ENCODE measurements at places on chromosomes 11 and 22.
A peak's percentile ranks its signal among the peaks of the same experiment; 100 is the strongest.

DNA sequence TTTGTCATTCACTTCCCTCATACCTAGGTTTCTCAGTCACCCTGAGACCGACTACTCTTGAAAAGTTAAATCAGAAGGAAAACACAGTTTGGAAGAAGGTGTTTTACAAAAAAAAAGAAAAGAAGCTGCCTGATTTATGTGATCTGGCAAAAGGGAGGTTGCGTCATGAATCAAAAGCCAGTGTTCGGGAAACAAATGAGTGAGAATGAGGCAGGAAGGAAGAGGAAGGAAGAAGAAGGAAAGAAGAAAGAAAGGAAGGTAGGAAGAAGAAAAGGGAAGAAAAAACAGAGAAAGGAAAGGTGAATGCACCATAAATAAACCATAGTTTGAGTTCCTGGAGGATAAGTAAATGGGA, 314.6 kb downstream of the BLID start:
- no peaks in the 10 kb centered on the region for H3K36me3 ChIP-seq
- no peak overlapping the region for H3K27ac ChIP-seq
- H3K27me3 ChIP-seq = no peaks in the 10 kb centered on the region

GRCh38 chr11:10091314-10092045, 202.5 kb downstream of the SBF2 start:
- H3K36me3 ChIP-seq = no peaks in the 10 kb centered on the region
- H3K4me3 ChIP-seq = no peak overlapping the region
- H3K4me1 ChIP-seq = peaks cover 13% of the 10 kb centered on the region
- DNase-seq = no peak

- no peaks in the 10 kb centered on the region for H3K36me3 ChIP-seq
- no peak for DNase-seq
- H3K4me1 ChIP-seq = peaks cover 7% of the 10 kb centered on the region
Measured at GRCh38 chr11:4180441-4181183, 86.0 kb downstream of the RRM1 start.

- H3K4me1 ChIP-seq = peaks cover 50% of the 10 kb centered on the region
- peak; percentile 70 for DNase-seq
- peaks cover 2% of the 10 kb centered on the region for H3K27me3 ChIP-seq
- peak overlapping the region; percentile 86 for H3K27ac ChIP-seq
- H3K36me3 ChIP-seq = peaks cover 12% of the 10 kb centered on the region
- H3K4me3 ChIP-seq = peak overlapping the region; percentile 62
Measured at GRCh38 chr11:35040221-35040942, 98.6 kb upstream of the CD44 start.

DNA sequence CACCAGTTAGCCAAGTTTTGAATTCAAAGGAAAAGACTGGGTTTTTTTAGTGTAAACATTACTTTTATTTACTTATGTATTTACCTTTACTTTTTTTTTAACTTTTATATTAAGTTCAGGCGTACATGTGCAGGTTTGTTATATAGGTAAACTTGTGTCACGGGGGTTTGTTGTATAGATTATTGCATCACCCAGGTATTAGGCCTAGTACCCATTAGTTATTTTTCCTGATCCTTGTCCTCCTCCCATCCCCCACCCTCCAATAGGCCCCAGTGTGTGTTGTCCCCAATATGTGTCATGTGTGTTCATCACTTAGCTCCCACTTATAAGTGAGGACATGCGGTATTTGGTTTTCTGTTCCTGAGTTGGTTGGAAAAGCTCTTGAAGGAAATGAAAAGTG, 20.6 kb downstream of the ZW10 start:
- H3K4me3 ChIP-seq = no peak overlapping the region
- H3K27me3 ChIP-seq = no peaks in the 10 kb centered on the region
- DNase-seq = no peak

DNA sequence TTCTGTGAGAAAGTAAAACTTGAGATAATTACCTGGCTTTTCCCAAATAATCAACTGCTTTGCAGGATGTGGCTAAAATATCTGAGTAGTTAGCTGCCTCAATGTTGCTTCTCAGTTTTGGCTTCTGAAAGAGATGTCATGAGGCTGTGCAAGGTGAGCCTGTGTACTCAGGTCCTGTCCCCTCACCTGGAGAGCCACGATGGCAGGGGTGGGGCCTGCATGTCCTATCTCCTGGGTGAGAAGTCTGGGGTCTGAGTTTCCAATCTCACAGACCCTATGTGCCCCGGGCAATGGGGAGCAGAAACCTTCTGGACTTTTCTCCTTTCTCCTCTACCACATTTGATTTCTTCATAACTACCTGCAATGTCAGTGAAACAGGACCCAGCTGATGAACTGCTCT, 338.6 kb upstream of the B3GAT1 start:
- H3K4me3 ChIP-seq = no peak overlapping the region
- DNase-seq = no peak
- no peaks in the 10 kb centered on the region for H3K27me3 ChIP-seq
- H3K36me3 ChIP-seq = no peaks in the 10 kb centered on the region
- H3K27ac ChIP-seq = no peak overlapping the region

DNA sequence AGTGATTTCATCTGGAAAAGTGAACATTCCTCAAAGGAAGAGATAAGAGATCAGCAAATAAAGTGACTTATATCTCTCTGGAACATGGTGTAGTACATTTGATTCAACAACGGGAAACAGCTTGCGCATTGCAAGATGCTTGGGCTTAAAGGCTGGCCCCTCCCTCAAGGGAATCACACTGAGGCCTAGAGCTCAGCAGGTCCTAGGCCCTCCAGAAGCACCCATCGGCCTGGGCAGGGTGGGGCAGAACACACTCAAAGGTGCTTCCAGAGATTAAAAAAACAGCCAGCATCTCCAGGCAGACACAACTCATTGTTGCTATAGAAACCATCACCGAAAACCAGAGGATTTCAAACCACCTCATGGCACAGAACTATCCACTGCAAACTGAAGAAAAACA, 69.0 kb upstream of the ARFGAP3 start:
- H3K4me3 ChIP-seq = no peak overlapping the region
- no peaks in the 10 kb centered on the region for H3K27me3 ChIP-seq
- no peaks in the 10 kb centered on the region for H3K36me3 ChIP-seq

DNA sequence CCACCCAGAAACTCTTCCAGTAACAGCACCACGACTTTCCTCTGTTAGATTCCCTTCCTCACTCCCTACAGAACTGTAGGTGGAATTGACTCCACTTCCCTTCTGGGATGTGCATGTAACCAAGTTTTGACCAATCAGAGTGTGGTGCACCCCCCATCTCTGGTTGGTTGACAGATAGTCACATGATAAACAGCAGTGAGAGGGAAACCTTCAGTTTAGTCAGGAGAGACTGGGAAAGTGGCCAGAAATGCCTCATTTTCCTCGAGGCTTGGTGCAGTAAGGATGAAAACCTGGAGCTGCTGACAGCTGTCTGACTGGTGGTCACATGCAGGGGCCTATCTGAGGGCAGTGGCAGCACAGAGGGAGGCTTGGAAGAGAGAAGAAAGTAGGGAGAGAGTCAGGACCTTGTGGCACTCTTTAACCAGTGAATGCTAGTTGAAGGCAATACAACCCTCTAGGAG, 67.3 kb upstream of the GRK3 start:
- no peaks in the 10 kb centered on the region for H3K27me3 ChIP-seq
- peaks cover 9% of the 10 kb centered on the region for H3K4me1 ChIP-seq
- no peak overlapping the region for H3K27ac ChIP-seq
- H3K4me3 ChIP-seq = no peak overlapping the region

- H3K4me3 ChIP-seq = no peak overlapping the region
- H3K4me1 ChIP-seq = peaks cover 43% of the 10 kb centered on the region
- no peak overlapping the region for H3K27ac ChIP-seq
- H3K36me3 ChIP-seq = peaks cover 10% of the 10 kb centered on the region
- DNase-seq = no peak
- no peaks in the 10 kb centered on the region for H3K27me3 ChIP-seq
Measured at GRCh38 chr22:42258126-42258525, 12.3 kb downstream of the TCF20 start.

DNA sequence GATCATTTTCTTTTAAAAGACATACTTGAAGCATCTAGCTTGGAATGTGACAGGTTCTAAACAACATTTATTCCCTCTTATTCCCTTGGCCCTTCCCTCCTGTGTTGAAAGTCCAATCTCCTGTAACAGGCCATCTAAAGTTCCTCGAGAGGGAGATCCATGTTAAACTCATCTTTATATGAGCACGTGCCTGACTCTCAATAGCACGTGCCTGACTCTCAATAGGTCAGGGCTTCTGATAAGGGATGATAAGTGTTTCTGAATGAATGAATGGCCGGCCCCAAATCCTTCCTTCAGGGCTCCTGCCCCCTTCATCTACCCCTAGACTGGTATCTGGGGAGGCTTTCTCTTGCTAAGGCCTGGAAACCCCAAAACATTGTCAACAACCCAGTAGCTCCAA, 27.2 kb downstream of the RPL27A start:
- H3K27me3 ChIP-seq = no peaks in the 10 kb centered on the region
- no peak overlapping the region for H3K4me3 ChIP-seq
- H3K27ac ChIP-seq = no peak overlapping the region
- DNase-seq = no peak
- H3K36me3 ChIP-seq = no peaks in the 10 kb centered on the region

DNA sequence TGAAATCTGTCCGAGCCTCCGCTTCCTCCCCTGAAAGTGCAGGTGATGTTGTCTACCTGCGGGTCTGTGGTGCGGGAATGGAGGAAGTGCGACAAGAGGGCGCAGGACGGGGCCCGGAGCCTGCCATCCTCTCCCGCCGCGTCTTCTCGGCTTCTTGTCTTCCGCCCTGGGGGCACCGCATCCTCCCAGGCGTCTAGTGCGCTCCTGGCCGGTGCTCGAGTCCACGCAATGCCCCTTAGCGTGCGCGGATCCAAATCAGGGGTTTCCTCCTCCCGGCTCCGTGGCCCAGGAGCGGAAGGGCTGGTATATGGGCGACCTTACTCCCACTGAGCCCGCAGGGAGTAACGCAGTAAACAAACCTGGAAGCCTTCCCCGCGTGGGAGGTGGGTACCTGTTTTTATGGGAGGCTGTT, 405 bp downstream of the SFI1 start:
- peak overlapping the region; percentile 87 for H3K4me3 ChIP-seq
- peak; percentile 59 for DNase-seq
- peak overlapping the region; percentile 97 for H3K27ac ChIP-seq
- no peaks in the 10 kb centered on the region for H3K27me3 ChIP-seq
- H3K4me1 ChIP-seq = peaks cover 38% of the 10 kb centered on the region

DNA sequence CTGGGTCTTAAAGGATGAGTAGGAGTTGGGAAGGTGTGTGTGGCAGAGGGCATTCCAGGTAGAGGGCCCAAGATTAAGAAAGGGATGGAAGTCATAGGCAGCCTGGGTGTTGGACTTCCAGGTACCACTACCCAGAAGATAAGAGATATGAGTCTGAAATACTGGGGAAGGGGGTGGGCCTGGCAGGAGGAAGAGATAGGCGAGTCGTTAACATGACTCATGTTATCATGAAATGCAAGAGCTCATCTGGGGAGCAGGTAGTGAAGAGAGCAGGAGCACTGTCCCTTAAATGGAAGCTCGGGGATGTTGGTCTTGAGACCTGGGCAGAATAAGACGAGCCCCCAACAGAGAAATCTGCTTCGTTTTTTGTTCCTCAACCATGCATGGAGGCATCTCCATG, 10.2 kb downstream of the ZC3H7B start:
- H3K4me3 ChIP-seq = no peak overlapping the region
- peaks cover 13% of the 10 kb centered on the region for H3K4me1 ChIP-seq

DNA sequence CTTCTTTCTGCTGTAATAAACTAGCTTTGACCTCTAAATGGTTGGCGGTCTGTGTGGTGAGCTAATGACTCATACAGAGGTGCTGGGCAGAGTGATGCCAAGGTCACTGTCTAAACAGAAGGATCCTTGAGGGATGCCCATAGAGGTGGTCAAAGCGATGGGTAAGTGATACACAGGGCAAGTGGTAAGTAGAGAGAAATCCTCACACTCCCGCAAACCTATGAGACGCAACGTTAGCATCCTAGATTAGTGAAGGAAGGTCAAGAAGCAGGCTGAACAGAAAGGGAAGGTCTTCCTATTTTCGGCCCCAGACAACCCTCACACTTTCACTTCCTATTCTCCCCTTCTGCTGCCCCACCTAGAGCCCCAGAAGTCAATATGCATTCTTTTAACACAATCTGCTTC, 65.6 kb upstream of the SESN3 start:
- H3K4me3 ChIP-seq = no peak overlapping the region
- H3K4me1 ChIP-seq = peaks cover 13% of the 10 kb centered on the region
- DNase-seq = no peak
- no peaks in the 10 kb centered on the region for H3K36me3 ChIP-seq
- H3K27ac ChIP-seq = no peak overlapping the region

GRCh38 chr11:76781046-76781801, 1.9 kb upstream of the TSKU start:
- no peak for DNase-seq
- peaks cover 58% of the 10 kb centered on the region for H3K27me3 ChIP-seq
- H3K4me3 ChIP-seq = peak overlapping the region; percentile 94
- H3K4me1 ChIP-seq = peaks cover 29% of the 10 kb centered on the region

DNA sequence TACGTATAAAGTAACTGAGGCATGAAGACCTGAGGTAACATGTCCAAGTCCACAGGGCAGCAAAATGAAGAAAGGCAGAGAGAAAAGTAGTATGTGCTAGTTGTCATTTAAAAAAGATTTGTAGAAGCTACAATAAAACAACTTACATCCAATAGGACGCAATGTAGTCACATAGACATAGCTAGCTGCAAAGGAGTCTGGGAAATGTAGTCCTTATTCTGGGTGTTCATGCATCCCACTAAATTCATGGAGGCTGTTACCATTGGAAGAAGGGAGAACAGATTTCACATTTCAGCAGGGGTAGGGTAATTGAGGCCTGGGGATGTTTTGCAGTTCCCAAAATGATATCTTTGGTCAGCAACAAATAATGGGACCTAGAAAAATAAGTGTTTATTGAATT, 571.4 kb downstream of the MIAT start:
- no peak overlapping the region for H3K4me3 ChIP-seq
- H3K27ac ChIP-seq = no peak overlapping the region
- no peaks in the 10 kb centered on the region for H3K27me3 ChIP-seq
- H3K36me3 ChIP-seq = no peaks in the 10 kb centered on the region

DNA sequence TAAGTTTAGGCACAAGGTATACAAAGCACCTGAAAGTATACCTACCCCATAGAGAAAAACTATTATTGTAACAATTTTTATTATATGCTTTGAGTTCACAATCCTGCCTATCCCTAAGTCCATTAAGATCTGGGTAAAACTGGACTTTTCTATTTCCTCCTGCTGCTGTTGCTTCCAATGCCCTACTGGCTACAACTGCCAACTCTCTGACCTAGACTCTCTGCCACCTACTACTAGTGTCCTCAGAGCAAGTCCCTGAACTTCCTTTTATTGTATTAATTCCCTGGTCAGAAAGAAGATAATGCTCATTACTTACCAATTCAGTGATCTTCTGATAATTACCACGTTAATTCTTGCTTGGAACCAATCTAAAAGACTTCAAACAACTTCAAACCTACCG, 70.3 kb downstream of the RBFOX2 start:
- H3K27ac ChIP-seq = no peak overlapping the region
- no peak for DNase-seq
- no peaks in the 10 kb centered on the region for H3K4me1 ChIP-seq
- no peaks in the 10 kb centered on the region for H3K36me3 ChIP-seq

DNA sequence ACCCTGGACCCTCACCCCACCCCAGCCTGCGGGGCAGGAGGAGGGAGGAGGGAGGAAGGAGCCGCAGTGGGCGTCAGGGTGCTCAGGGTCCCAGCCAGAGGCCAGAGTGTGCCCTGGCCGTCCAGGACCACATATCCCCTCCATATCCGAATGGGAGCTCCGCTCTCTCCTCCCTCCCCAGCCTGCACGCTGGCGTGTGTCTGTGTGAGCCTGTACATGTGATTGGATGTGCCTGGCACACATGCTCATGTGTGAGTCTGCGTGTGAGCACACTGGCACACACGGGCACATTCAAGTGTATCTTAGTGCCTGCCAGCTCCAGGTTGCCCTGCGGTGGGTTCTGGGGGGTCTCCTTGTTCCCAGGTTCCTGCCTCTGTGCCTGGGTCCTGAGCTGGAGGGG, 8.1 kb downstream of the TSSC4 start:
- H3K27ac ChIP-seq = no peak overlapping the region
- DNase-seq = no peak
- no peaks in the 10 kb centered on the region for H3K36me3 ChIP-seq
- H3K4me3 ChIP-seq = no peak overlapping the region
- H3K27me3 ChIP-seq = no peaks in the 10 kb centered on the region
